Aorta (tissue), 5 donors: ENCODE measurements at places on chromosomes 7 and 10. TPM values are rescaled to one million over a fixed set of nuclear protein-coding genes. Genes with fewer than 3 reads are reported as not detected.

DNA sequence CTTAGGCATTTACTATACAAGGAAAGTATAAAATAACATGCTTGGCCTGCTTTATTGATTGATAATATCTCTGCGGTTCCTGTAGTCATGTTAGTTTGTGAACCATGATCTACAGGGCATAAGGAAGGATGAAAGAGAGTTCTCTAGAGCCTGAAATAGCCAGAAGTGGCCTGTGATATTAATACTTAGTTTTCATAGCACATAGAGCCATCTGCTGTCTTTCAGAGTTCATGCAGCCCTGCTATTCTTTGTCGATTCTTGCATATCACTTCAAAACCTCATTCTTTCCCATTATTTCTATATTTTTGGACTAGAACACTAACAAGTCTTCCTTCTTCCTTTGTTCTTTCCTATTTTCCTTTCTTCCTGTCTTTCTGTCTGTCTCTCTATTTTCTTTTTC is 26.4 kb upstream of the PRKG1 start:
- DNase-seq = no peak

DNA sequence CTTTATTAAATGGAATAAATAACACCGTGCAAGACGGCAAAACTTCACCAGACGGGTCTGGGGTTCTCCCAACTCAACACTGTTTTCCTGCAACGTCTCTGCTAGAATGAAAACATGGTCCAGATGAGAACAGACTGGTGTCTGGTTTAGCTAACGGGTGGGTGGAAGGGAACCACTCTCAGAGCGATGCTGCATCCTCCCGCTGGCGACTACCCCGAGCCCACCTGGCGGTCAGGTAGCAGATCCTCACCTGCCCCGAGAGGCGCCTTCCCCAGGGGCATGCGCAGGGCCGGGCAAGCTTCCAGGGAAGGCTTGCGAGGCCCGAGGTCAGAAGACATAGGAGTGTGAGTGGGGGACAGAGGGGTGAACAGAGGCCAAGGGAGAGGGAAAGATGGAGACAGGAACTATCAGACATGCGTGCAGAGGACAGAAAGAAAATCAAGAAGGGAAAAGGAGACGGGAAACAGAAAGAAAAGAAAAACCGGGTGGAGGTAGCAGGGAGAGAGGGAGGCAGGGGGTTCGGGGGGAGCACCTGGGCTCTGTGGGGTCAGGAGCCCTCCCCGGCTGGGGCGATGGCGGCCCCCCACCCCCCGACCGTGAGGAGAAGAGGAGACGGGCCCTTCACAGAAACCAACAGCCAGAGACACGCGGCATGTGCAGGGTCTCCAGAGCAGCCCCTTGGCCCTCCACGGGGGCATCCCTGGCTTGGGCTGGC is 222.0 kb downstream of the MAD1L1 start:
- peak; percentile 30 for DNase-seq

GRCh38 chr10:58886406-58886805 is 290.0 kb upstream of the PHYHIPL start:
- DNase-seq = no peak

DNA sequence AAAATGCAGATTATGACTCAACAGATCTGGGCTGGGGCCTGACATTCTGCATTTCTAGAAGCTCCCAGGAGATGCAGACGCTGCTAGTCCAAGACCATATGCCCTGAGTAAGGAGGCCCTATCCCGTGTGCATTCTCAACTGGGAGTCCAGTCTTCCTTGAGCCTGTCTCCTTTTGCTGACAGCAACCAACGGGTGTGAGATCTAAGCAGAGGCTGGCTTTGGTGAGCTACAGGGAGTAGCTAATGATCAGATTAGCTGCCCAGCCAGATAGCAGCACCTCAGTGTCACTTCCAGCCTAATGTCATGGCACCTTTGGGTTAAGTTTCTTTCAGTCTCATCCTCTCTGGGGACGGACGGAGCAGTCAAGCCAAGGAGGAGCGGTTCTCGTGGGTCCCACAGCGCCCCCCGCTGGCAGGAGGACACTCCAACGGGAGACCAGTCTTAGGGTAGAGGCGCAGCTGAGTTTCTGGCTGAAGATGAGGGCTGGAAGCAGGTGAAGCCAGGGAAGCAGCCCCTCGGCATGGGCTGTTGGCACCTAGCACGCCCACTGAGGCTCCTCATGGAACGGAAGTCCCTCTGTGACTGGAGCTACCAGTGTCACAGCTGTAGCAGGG is 154.0 kb downstream of the CCDC3 start:
- no peak for DNase-seq

- no peak for DNase-seq
Measured at GRCh38 chr7:96199421-96199820, 122.5 kb downstream of the SLC25A13 start.

GRCh38 chr7:19530261-19530660 is 178.6 kb downstream of the POLR1F start:
- no peak for DNase-seq

DNA sequence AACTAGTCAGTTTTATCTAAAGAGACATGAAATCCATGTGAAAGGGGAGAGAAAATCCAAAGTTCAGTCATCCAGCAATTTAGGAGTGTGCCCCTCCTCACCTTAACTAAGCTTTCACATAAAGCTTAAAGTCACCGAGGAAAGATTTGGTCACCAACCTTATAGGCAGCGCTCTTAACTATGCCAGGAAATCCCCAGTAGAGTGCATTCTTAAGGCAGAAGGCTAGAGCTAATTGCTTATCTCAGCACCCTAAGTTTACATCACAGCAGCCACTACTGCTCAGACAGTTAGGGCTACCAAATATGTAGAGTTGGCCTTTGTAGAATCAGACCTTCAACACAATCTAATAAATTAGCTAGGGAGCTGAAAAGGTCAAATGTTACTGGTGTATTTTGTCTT is 47.9 kb downstream of the MTPN start:
- DNase-seq = no peak

- DNase-seq = no peak
Measured at GRCh38 chr7:10315881-10316280, 657.8 kb upstream of the PHF14 start.

DNA sequence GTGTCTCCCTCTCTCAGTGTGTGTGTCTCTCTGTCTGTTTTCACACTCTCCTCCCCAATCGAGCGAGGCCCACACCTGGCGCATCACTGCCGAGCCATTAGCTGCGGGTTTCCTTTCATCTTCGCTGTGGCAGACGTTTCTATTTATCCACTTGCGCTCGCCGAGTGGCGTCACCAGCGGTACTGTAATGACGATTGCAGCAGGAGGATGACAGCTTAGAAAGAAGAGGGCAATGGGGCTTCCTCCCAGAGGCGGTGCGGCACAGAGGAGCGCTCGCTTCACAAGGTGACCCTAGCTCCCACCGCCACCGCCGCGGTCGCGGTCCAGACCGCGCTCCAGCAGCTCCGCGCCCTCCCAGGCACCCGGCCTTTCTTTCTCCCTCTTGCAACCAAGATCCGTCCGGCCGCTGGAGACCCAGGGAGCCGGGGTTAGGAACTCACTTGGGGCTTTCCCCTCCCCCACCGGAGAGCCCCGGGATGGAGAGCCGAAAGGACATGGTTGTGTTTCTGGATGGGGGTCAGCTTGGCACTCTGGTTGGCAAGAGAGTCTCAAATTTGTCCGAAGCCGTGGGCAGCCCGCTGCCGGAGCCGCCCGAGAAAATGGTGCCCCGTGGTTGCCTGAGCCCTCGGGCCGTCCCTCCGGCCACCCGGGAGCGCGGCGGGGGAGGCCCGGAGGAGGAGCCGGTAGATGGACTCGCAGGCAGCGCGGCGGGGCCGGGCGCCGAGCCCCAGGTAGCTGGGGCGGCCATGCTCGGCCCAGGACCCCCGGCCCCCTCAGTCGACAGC is at the start of gene EVX1:
Gene EVX1 (plus strand): TSS at position 248 of the 785 bp plus-strand sequence. CDS start 229 bp downstream, at position 477.
- no peak for DNase-seq

GRCh38 chr7:142904128-142904527 is 18.6 kb upstream of the TRPV6 start:
- no peak for DNase-seq

DNA sequence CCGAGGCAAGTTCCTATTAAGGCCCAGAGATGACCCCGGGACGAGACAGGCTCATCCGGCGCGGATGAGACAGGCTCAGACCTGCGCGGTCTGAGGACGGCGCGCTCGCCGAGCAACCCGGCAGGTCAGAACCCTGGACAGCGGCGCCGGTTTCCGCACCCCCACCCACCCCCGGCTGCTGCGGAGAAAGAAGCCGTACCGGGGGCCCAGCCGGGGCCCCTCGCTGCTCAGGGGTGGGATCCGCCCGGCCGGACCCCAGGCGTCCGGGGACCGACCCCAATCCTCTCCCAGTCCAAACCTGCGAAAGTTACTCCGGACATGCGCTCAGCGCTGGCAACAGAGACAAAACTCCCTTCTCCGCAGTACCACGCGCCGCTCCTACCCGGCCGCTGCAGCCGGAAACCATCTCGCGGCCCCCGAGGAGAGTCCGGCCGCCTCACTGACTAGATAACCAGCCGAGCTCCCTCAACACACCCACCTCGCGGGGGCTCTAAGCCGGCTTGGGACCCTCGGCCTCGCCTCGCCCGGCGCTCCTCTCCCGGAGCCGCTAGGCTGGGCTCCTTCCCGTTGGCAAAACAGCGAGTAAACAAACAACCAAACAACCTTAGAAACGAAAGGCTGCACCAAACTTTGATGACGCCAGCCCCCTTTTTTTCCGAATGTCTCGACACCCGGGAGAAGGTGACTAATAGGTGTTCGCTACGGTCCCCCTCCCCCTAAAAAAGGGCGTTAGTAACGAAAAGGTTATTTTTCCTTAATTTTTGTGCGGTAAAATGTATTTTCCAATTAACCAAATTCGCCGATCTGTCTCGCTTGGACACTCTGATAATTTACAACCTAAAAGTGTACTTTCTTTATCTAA is 2.3 kb upstream of the DRGX start:
- peak; percentile 71 for DNase-seq

DNA sequence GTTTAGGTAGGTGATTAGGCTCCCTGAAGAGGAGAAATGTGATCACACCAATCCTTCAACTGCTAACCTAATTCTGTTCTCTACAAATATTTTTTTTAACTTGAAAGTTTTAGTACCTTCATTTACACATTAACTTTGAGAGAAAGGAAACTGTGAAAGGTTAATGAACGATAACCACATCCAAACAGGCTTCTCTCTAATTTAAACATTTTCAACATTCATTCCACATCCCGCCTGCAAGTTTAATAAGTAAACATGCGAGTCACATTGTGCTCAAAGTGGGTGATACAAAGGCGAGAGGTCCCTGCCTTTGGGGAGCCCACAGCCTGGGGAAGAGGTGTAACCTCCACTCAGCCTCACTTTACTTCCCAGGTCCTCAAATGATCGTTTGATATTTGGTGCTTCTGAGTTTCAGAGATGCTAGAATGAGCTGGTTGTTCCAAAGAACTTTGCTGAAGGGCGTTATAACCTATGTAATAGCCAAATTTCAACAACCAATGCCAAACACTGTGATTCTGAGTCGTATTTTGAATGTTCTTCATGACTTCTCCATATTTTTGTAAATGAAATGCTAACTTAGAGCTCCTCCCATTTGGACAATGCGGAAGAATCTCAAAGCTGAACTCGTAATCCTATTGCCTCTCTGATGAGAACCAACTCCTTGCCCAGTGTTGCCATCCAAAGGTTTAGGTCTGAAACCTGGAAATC is 47.5 kb downstream of the DENND2A start:
- DNase-seq = no peak

GRCh38 chr7:5692112-5692844 is 89.2 kb downstream of the RNF216 start:
- DNase-seq = peak; percentile 93

- no peak for DNase-seq
Measured at GRCh38 chr10:78516236-78516635, 482.6 kb downstream of the RPS24 start.

DNA sequence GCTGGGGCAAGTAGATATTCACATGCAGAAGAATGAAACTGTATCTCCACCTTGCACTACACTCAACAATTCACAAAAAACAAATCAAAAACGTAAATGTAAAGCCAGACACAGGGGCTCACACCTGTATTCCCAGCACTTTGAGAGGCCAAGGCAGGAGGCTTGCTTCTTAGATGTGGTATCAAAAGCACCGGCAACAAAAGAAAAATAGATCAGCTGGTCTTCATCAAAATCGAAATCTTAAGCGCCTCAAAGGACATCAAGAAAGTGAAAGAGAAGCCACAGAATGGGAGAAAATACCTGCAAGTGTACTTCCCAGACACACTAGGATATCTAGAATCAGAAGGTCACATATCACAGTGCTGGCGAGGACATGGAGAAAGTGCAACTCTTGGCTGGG is 31.3 kb downstream of the GPER1 start:
- no peak for DNase-seq

DNA sequence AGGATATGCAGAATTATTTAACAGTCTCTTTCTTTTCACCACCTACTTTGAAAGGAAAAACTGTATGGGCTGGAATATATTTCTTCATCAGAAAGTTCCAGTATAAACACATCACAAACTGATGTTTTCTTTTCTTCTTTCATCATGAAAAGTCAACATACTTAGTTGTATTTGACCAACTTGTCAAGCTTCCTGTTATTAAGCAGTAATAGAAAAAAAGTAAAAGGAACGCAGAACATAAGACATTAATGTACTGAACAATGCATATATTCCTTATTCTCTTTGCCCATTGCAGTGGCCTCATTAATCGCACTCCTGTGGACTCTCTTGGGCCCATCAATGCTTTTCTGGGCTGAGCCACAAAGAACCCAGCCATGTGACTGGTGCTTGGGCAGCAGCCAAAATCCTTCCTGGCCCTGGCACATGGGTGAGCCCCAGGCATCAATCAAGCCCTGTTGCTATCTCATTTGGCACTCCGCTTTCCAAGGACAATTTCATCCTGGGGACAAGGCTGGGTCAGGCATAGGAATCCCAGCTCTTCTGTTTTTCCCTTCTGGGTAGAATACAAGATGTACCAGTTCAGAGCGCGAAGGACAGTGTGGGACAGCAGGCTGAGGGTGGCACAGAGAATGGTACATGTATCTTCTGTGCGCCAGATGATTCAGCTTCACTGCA is 42.3 kb downstream of the RHOBTB1 start:
- no peak for DNase-seq

DNA sequence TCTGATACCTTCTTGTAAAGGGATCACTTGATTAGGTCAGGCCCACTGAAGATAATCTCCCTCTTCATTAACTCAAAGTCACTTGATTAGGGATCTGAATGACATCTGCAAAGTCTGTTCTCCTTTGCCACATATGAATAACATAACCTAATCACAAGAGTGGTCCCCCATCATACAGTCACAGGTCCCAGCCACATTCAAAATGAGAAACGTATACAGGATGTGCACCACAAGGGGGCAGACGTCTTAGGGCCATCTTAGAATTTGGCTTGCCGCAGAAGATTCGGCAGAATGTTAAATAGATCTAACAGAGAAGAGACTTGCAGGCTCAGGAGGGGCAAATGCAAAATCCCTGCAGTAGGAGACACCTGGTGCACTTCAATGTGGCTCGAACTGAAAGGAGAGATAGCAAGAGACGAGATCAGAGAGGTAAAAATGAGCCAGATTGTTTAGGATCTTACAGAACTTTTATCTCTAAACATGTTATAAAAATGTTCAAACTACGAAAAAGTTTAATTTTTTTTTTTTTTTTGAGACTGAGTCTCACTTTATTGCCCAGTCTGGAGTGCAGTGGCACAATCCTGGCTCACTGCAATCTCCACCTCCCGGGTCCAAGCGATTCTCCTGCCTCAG is 10.4 kb upstream of the SMC3 start:
- DNase-seq = no peak

The AGAP4 gene
- total RNA-seq = 26.0 TPM

The ZNF488 gene
- total RNA-seq = not detected

The PRKCQ gene
- total RNA-seq = 0.45 TPM

The MALRD1 gene
- 2.4 TPM for total RNA-seq

The CRPPA gene
- total RNA-seq = 2.1 TPM

The GUSB gene
- total RNA-seq = 47.3 TPM

The TSPAN14 gene
- total RNA-seq = 61.5 TPM

The MYOF gene
- total RNA-seq = 242 TPM

The ARMH3 gene
- 20.8 TPM for total RNA-seq

The TRIM74 gene
- total RNA-seq = 0.69 TPM

The DNAJC12 gene
- total RNA-seq = 4.1 TPM

The SLC16A9 gene
- 1.3 TPM for total RNA-seq
